PC-9 (cell line): ENCODE measurements at places on chromosomes 2 and 18.

- no peak for DNase-seq
Observed at GRCh38 chr2:109384308-109385271, 229.2 kb downstream of the SEPTIN10 start.

- DNase-seq, result no peak
Observed at GRCh38 chr2:121489911-121490583, 40.6 kb upstream of the RNU4ATAC start.

DNA sequence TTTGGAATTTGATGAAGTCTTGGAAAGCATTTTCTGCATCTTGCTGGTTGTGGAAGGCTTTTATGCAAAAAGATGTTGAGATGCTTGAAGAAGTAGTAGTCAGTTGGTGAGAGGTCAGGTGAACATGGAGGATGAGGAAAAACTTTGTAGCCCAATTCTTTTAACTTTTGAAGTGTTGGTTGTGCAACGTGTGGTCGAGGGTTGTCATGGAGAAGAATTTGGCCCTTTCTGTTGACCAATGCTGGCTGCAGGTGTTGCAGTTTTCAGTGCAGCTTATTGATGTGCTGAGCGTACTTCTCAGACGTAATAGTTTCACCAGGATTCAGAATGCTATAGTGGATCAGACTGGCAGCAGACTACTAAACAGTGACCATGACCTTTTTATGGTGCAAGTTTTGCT, 508.4 kb upstream of the MAP2 start:
- no peak for DNase-seq

DNA sequence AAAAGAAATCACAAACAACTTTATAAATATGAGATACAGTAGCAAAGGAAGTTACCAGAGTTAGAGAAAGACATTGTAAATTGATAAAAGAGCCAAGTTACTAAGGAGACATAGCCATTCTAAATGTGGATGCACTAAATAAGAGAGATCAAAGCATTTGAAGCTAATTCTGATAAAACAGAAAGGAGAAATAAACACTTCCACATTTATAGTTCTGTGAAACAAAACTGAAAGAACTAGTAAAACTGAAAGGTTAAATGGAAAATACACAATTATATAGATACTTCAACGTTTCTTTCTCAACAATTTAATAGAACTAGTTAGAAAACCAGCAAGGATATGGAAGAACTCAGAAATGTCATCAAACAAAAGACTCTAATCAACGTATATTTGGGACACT, 309.0 kb upstream of the CDH2 start:
- no peak for DNase-seq

GRCh38 chr2:696999-697627, 19.9 kb upstream of the TMEM18 start:
- DNase-seq, result peak; percentile 17

- peak; percentile 52 for DNase-seq
Observed at GRCh38 chr2:150601280-150602038, 114.0 kb upstream of the RND3 start.

- DNase-seq, result no peak
Observed at GRCh38 chr2:36906277-36906676, 60.1 kb downstream of the STRN start.

GRCh38 chr18:55419947-55420664, 167.9 kb downstream of the TCF4 start:
- DNase-seq, result no peak

GRCh38 chr2:215668378-215668775, 232.5 kb upstream of the FN1 start:
- no peak for DNase-seq

GRCh38 chr2:113213061-113213930, 39.5 kb downstream of the PSD4 start:
- no peak for DNase-seq

DNA sequence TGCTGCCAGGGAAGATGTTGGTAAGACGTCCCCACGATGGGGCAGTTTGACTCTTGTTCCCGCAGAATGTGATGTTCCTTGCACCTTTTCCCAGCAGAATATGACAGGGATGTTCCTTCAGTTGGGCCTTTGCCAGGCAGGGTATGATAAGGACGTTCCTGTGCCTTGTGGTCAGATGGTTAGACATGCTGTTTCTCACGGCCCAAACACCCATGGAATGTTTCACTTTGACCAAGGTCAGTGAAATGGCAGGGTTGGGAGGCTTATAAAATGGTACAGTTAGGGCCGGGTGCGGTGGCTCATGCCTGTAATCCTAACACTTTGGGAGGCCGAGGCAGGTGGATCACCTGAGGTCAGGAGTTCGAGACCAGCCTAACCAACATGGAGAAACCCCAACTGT, 40.3 kb upstream of the YPEL5 start:
- peak; percentile 57 for DNase-seq

GRCh38 chr2:67854103-67854743, 208.6 kb downstream of the C1D start:
- DNase-seq, result peak; percentile 16

DNA sequence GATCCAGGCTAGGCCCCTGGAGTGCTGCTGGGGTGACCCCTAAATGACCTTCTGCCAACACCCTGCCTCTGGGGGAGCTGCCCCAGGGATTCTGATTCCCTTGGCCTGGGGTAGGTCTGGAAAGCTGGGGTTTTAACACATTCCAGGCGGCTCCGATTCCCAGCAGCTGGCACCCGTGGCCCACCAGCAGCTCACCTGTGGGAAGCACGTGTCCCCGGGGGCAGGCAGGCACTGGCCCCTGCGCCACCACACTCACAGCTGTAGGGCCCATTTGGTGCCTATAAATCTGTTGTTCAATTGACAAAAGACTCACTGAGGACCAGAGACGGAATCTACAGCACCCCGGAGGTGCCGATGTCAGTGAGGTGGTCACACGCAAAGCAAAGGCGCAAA, 4.1 kb upstream of the KLHL30 start:
- DNase-seq, result no peak

DNA sequence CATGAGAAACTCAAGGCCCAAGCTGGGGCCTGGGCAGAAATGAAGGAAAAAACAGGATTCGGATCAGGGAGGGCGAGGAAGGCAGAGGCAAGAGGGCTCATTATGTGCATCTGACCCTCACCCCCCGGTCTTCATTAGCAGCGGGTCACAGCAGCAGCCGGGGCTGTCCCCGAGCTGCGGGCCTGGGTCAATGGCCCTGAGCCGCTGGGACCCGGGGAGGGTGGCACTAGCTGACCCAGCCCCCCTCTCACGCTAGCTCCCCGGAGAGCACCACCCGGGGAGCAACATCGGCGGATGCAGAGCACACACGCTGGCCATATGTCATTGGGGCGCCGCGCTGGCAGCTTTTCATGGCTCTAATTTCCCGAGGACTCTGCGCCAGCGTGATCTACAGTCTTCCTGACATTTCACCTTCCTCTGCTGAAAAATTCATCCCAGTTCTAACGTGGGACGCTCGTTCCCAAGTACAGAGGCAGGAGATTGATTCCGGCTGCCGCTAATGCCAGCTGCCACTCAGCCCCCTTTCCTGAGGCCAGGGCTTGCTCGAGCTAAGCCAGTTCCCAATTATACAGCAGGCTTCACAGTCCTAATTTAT, 63.7 kb downstream of the EIPR1 start:
- no peak for DNase-seq

- no peak for DNase-seq
Observed at GRCh38 chr2:2909086-2910035, 468.3 kb downstream of the EIPR1 start.

- no peak for DNase-seq
Observed at GRCh38 chr2:228793116-228793515, 478.0 kb downstream of the PID1 start.

DNA sequence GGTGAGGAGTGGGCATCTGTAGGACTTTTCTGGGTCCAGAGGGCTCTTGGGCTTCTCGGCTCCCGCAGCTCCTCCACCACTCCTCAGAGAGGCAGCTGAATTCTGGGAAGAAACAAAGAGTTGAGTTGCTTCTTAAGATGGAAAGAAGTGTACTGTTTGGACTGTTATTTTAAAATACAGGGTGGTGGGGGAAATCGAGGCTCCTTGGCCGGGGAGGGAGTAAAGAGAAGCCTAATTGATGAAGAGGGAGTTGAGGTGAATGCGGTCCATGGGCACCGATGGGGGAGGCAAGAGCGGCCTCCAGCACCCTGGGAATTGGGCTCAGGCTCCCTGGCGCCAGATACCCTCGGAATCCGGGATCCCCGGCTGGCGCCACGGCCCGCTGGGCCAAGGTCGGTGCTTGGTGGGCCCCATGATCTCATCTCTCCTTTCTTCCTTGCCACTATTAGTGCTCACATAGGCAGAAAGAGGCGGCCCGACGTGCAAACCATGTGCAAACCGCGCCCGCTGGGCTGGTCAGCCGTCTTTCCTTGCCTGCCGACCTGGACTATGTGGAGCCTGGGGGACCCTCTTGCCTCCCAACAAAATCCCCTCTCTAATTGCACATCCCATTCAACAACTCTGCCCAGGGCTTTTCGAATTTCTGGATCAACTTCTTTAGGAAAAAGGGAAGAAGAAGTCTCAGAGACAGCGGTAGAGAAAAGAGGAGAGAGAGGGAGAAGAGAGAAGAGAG, 604 bp upstream of the SIX3 start:
- no peak for DNase-seq

- no peak for DNase-seq
Observed at GRCh38 chr2:126953483-126953882, 54.8 kb downstream of the TEX51 start.

GRCh38 chr2:106063181-106063580, 130.9 kb downstream of the UXS1 start:
- DNase-seq, result no peak
